ENCODE measurements at places on chromosomes 4 and X. TPM values are rescaled to one million over a fixed set of nuclear protein-coding genes. Genes with fewer than 3 reads are reported as not detected.

Gene SASH3
- polyA plus RNA-seq, result 2.6 TPM

Gene NSG1
- polyA plus RNA-seq, result 40.3 TPM

Gene GUCY1B1
- polyA plus RNA-seq, result 22.1 TPM

Gene TMPRSS11D
- polyA plus RNA-seq, result 0.50 TPM

Gene PSAPL1
- polyA plus RNA-seq, result not detected

Gene RPS6KA6
- polyA plus RNA-seq, result 7.4 TPM

Gene CLGN
- 2.8 TPM for polyA plus RNA-seq

Gene TRIM60
- polyA plus RNA-seq, result not detected

Gene POU3F4
- polyA plus RNA-seq, result not detected

Gene GRK4
- 13.2 TPM for polyA plus RNA-seq

Gene RBBP7
- 163 TPM for polyA plus RNA-seq

Gene DMRTC1B
- polyA plus RNA-seq, result 0.43 TPM

Gene MAOA
- 6.2 TPM for polyA plus RNA-seq

All from muscle of arm (tissue), 14 donors.